ENCODE measurements at places on chromosomes 3 and 15.

- DNase-seq: no peak
Observed at GRCh38 chr3:85567071-85567676, 608.4 kb downstream of the CADM2 start.

GRCh38 chr3:18132991-18133390 lies 292.1 kb downstream of the SATB1 start:
- no peak for DNase-seq

GRCh38 chr3:152842413-152842812 lies 7.5 kb downstream of the P2RY1 start:
- DNase-seq: no peak

DNA sequence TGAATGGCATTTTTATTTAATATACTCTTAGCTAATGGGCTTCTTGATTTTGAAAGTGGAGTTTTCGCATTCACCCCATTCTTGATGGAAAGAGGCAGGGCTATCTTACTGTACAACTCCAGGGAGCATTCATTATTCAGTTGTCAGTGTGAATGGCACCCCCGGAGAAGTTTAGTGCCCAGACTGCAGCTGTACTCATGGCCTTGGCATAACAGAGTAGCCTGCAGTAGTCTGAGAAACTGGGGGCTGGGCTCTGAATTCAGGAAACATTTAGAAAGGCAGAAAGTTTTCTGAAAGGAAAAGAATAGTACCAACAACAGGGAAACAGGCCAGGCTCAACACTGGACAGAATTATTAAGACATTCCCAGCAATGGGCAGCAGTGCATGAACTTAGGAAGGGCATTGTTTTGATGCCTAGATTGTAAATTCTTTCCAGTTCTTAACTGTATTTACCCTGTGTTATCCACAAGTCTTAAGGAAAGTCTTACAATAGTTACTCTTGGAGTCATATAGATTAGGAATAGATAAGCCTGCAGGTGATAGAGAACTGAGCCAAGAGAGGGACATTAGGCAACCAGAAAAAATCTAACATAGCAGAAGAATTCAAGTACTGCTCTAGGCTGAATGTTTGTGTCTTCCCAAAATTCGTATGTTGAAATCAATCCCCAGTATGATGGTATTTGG lies 44.4 kb downstream of the TIPARP start:
- no peak for DNase-seq

DNA sequence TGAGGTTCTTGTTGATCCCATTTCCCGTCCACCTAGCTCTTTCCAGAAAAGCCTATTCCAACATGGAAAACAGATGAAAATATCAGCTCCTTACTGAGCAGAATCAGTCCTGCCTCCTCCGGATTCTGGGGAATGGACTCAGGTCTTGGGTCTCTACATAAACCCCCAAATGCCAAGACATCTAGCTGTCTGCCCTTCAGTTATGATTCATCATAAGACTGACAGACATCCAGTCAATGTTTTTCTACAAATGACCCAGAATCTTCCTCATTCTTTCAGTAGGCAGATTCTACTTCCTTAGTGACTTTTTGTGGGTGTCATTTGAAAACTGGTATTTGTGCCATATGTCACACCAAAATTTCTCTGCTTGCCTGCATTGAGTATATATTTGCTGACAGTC lies 103.0 kb upstream of the TGFBR2 start:
- no peak for DNase-seq

- DNase-seq: no peak
Observed at GRCh38 chr3:65796676-65797075, 242.0 kb downstream of the MAGI1 start.

GRCh38 chr15:81225161-81225671 lies 28.5 kb downstream of the IL16 start:
- no peak for DNase-seq

DNA sequence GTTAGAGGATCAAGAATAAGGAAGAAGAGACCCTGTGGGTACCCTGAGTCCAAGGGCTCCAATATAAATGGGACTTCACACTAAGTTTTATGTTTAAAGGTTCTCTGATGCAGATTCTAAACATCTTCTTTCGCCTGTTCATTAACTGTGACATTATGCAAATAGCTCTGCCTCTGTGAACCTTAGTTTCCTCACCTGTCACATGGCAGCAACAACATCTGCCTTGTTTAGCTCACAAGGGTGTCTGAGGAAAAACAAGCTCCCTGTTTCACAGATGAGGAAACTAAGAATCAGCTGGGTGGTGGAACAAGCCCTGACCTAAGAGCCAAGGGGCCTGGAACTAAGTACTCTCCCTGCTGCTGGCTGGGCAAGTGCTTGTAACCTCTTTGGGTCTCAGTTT lies 40.8 kb downstream of the GOLGA6L1 start:
- DNase-seq: no peak

DNA sequence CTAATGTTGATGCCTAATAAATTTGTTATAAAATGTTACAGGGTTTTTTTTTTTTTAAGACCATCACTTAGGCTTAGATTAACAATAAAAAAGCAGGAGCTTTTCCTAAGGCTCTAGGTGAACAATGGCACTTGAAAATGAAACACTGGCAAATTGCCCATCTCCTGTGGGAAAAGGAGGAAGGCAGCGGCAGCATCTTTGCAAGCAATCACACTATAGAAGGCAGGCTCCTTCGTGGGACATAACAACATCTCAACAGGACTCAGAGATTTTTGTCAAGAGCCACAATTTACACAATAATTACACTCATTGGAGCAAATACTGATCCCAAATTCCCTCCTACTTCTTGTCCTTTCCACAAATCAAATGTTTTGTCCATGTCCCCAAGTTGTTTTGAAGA lies 646.7 kb downstream of the ROBO2 start:
- DNase-seq: no peak

- DNase-seq: no peak
Observed at GRCh38 chr3:16337856-16338540, 73.0 kb downstream of the OXNAD1 start.

GRCh38 chr3:46183330-46183729 lies 24.8 kb downstream of the CCR1 start:
- DNase-seq: no peak

DNA sequence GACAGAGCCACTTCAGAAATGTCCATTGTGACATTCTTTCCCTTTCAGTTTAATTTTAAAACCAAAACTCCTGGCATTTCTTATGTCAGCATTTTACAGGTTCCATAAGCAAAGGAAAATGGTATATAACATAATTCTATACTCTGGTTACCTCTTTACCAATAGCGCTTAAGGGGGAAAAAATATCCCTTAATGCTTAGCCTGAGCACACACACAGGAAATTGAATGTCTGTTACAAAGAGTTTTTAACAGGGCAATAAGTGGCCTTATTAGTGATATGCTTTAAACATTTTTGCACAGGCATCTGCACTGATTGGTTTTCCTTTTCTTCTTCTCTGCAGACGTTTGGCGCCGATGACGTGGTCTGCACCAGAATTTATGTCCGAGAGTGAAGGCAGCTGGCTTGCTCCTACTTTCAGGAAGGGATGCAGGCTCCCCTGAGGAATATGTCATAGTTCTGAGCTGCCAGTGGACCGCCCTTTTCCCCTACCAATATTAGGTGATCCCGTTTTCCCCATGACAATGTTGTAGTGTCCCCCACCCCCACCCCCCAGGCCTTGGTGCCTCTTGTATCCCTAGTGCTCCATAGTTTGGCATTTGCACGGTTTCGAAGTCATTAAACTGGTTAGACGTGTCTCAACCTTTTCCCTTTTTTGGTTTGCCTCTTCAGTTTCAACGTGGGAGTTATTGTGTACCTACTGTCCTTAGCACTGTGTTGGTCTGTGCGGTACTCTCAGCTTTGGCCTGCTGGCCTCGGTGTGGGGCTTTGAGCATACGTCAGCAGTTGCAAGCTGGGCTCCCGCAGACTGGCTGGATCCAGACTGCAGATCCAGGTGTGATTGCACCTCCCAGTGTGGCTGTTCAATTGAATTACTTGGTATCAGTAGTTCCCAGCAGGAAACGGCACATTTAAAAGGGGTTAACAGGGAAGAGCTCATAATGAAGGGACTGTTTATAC lies 7.7 kb downstream of the CRABP1 start:
- DNase-seq: no peak

All from retinal pigment epithelial cell (primary cell).